RWPE2 (cell line): ENCODE measurements at places on chromosomes 5 and 9.

- no peak overlapping the region for H3K4me3 ChIP-seq
- no peaks in the 10 kb centered on the region for H3K4me1 ChIP-seq
These were observed 81.8 kb downstream of the PPIC start for GRCh38 chr5:122954719-122955118.

DNA sequence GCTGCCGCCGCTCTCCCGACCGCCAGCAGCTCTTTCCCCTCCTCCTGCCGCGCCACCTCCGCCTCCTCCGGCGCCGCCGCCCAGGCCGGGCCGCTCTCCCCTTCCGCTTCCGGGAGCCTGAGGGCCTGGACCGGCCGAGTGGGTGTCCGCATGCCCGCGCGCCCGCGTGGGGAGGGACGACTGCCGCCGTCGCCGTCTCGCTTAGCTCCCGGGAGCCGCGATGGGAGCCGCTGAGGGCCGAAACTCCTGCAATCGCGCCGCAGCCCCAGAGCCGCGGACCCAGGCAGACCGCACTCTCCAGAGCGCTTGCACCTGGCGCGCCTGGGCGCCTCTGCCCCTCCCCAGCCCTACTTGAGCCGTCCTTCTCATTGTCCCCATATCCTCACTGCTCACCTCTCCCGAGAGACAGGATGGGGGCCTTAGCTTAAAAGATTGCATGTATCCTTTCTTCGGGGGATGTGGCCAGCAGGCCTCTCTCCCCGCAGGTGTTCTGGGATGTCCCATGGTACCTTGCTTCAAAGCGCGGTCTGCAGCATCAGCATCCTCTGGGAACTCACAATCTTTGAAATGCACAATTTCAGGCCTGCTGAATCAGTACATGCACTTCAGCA, at the start of gene ZDHHC21:
ZDHHC21 (minus strand) TSS at position 182 of the 611 bp plus-strand sequence. CDS start 19,092 bp downstream, outside the sequence.
- no peak within 1 kb of the TSS for H3K27ac ChIP-seq
- DNase-seq = peak; percentile 65
- peaks cover 15% of the 10 kb centered on the region for H3K4me1 ChIP-seq

DNA sequence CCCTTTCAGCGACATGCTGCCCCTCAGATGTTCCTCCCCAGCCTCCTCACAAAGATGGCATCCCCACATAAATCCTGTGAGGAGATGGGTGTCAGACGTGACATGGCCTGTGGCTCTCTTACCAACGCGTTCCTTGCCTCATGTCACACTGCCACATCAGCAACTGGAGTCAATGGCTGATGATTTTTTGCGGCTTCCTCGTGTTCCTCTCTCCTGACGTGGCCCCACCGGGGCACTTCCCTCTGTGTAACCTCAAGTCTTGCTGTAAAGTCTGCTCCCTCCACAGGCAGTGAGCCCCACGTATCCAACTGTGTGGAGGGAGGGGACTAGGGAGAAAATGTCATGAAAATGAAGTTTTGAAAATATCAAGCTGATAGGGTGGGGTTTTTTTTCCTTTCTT, 53.2 kb upstream of the SHISAL2B start:
- H3K4me1 ChIP-seq = no peaks in the 10 kb centered on the region
- H3K4me3 ChIP-seq = no peak overlapping the region
- no peak for DNase-seq
- no peaks in the 10 kb centered on the region for H3K36me3 ChIP-seq
- H3K27me3 ChIP-seq = no peaks in the 10 kb centered on the region

- no peak overlapping the region for H3K4me3 ChIP-seq
- H3K27me3 ChIP-seq = no peaks in the 10 kb centered on the region
- no peaks in the 10 kb centered on the region for H3K36me3 ChIP-seq
- H3K4me1 ChIP-seq = no peaks in the 10 kb centered on the region
- DNase-seq = no peak
These were observed 329.5 kb downstream of the TRPM3 start for GRCh38 chr9:70791936-70792335.

DNA sequence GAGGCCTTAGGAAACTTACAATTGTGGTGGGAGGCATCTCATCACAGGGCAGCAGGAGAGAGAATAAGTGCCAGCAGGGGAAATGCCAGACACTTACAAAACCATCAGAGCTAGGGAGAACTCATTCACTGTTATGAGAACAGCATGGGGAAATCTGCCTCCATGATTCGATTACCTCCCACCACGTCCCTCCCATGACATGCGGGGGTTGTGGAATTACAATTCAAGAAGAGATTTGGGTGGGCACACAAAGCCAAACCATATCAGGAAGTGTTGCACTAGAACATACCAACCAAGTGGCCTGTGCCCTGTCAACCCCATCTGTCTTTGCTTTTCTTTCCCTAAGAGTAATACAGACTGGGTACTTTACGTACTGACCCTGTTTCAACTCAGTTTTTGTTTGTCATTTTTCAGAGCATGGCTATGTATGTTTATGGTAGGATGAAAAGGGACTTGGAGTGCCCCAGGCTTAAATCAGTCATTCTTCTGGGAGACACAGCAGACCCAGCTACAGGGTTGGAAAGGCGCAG, 58.3 kb upstream of the TGFBR1 start:
- H3K36me3 ChIP-seq = no peaks in the 10 kb centered on the region
- H3K4me3 ChIP-seq = no peak overlapping the region
- no peak for DNase-seq
- no peaks in the 10 kb centered on the region for H3K4me1 ChIP-seq

DNA sequence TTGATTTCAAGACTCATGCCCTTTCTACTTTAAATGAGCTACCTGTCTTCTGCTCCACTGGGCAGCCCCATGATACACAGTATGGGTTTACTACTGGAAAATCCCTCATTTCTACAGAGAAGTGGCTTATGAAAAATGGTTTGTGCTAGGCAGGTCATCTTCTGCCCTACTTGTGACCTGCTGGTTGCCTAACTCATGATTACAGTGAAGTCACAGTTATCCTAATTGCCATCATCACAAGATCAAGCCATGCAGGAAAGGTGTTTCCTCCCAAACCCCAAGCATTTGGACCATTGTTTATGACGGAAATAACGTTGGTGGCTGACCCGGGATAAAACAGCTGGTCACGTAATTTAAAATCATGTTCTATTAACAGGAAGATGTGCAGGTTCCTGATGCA, 330.6 kb downstream of the ACTL7B start:
- H3K27me3 ChIP-seq = no peaks in the 10 kb centered on the region
- peaks cover 6% of the 10 kb centered on the region for H3K4me1 ChIP-seq
- no peak overlapping the region for H3K4me3 ChIP-seq
- no peak overlapping the region for H3K27ac ChIP-seq
- H3K36me3 ChIP-seq = no peaks in the 10 kb centered on the region

DNA sequence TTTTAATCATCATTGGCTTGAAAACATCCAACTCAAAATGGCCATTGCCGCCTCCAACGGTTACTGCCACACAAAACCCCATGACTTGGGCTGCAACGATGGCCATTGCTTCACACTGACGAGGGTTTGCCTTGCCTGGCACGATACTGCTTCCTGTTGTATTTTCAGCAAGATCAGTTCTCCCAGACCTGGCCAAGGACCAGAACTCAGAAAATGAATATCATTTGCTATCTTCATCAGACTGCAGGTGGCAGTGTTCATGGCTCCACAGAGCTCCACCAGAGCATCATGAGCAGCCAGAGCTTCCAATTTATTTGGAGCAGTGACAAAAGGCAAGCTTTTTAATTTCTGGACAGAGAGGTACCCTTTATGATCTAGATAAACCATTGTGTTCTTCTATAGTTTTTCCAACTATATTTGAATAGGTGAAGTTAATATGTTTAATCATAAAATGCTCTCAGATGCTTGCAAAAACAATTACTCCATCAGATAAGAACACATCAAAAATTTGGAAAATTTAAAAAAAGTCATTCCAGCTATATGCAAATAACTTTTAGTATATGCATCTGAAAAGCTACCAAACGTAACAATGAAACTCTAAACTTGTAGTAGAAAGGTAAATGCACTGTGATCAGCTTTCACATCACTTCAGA, 10.4 kb downstream of the AMACR start:
- no peak overlapping the region for H3K27ac ChIP-seq
- no peak for DNase-seq
- H3K36me3 ChIP-seq = 0 out of 2 replicates have a peak, but pooled peaks cover 3% of the 10 kb centered on the region
- H3K4me3 ChIP-seq = no peak overlapping the region

- no peak for DNase-seq
- no peak overlapping the region for H3K4me3 ChIP-seq
- H3K36me3 ChIP-seq = no peaks in the 10 kb centered on the region
- no peak overlapping the region for H3K27ac ChIP-seq
- H3K4me1 ChIP-seq = no peaks in the 10 kb centered on the region
These were observed 78.1 kb upstream of the ANXA1 start for GRCh38 chr9:73073337-73074175.

- H3K27ac ChIP-seq = no peak overlapping the region
- no peaks in the 10 kb centered on the region for H3K4me1 ChIP-seq
- no peak for DNase-seq
- H3K4me3 ChIP-seq = no peak overlapping the region
- no peaks in the 10 kb centered on the region for H3K27me3 ChIP-seq
These were observed 424.8 kb downstream of the TMEM38B start for GRCh38 chr9:106119176-106119575.

GRCh38 chr9:130523921-130524320, 55.5 kb upstream of the FUBP3 start:
- H3K27me3 ChIP-seq = no peaks in the 10 kb centered on the region
- DNase-seq = no peak
- no peaks in the 10 kb centered on the region for H3K36me3 ChIP-seq

DNA sequence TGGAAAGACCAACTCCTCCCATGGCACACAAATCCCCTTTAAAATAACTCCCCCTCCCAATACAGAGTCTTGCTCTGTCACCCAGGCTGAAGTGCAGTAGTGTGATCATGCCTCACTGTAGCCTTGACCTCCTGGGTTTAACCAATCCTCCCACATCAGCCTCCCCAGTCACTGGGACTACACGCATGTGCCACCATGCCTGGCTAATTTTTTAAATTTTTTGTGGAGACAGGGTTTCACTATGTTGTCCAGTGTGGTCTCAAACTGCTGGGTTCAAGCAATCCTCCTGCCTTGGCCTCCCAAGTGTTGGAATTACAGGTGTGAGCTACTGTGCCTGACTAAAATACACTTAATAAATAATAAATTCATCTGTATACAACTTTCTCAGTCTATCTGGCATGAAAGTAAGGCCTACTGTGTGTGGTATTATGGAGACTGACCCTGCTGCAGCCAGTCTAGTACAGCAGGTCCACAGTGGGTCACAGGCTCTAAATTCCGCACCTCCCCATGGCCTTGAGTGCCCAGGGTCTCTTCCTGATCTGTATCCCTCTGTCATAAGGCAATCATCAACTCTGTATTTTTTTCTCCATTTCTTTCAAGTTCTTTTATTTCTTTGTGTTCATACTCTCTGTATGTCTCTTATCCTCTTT, 169.4 kb downstream of the MAPKAP1 start:
- H3K27me3 ChIP-seq = no peaks in the 10 kb centered on the region
- peaks cover 4% of the 10 kb centered on the region; the same call in 1 of the 2 replicates for H3K36me3 ChIP-seq
- no peak for DNase-seq
- no peak overlapping the region for H3K4me3 ChIP-seq

DNA sequence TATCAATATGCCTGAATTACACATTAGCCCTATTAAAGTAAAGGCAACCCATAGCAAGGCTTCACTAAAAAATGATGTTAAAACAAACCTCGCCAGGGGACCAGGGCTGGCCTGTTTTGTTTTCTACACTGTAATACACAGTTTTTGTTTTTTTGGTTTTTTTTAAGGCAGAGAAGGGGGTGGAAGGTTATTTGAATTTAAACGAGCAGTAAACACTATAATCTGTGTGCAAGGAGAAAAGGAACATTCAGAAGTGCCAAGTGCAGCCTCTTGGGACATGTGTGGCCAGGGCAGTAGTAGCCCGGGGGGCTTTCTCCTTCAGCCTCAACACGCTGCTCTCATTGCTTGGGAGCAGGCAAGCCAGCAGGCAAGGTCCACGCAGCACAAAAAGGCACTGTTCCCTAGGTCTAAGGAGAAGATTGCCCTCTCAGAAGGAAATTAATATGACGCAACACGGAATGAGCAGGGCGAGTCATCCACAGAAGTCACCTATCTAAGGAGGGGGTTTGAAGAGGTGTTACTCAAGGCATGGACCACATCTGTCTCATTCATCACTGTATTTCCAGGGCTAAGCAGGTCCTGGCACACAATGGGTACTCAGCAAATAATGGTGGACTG, 16.2 kb downstream of the SIL1 start:
- no peak for DNase-seq
- no peak overlapping the region for H3K27ac ChIP-seq
- 0 out of 2 replicates have a peak, but pooled peaks cover 7% of the 10 kb centered on the region for H3K36me3 ChIP-seq
- peaks cover 20% of the 10 kb centered on the region for H3K4me1 ChIP-seq

DNA sequence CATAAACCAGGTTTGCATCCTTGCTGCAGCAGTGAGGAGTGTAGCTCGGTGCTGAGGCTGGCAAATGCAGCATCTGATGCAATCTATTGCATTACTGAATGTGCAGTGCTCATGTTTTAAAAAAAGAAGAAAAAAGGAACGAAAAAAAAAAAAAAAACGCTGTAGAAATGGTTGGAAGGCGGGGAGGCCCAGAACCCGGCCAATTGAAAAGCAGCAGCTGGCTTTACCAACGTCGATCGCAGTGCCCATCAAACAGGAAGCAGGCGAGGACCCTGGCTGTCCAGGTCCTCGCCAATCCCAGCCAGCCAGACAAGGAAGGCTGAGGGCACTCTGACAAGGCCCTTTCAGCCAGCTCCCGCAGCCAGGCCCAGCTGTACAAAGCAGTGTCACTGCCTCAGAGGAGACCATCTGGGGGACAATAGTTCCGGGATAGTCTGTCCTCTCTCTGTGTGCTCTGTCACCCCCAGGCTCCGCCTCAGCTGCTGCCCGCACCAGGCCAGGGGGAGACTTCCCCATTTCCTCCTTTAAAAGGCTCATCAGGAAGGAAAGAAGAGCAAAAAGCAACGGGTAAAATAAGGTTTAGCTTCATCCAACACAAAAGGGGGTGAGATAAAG, 21.8 kb upstream of the CPEB4 start:
- no peaks in the 10 kb centered on the region for H3K36me3 ChIP-seq
- H3K4me1 ChIP-seq = peaks cover 12% of the 10 kb centered on the region
- no peak overlapping the region for H3K4me3 ChIP-seq
- H3K27ac ChIP-seq = no peak overlapping the region
- DNase-seq = no peak
- H3K27me3 ChIP-seq = no peaks in the 10 kb centered on the region

- no peak overlapping the region for H3K27ac ChIP-seq
- peaks cover 10% of the 10 kb centered on the region for H3K4me1 ChIP-seq
- no peak for DNase-seq
- no peak overlapping the region for H3K4me3 ChIP-seq
These were observed 172.5 kb downstream of the FSTL4 start for GRCh38 chr5:133439859-133440258.

DNA sequence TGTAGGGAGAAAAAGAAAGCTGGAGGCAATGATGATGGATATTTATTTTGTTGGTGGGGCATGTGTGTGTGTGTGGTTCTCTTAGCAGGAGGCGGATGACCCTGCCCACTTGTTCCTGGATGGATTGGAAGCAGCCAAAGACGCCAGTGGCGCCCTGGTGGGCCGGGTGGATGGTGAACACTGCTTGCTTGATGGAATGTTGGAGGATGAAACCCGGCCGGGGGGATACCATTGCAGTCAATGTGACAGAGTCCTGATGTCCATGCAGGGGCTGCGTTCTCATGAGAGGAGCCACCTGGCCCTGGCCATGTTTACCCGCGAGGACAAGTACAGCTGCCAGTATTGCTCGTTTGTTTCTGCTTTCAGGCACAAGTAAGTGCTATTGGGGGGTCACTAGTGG, 69.2 kb downstream of the ZNF462 start:
- no peak overlapping the region for H3K27ac ChIP-seq
- H3K4me1 ChIP-seq = no peaks in the 10 kb centered on the region
- peaks cover 98% of the 10 kb centered on the region for H3K36me3 ChIP-seq
- H3K4me3 ChIP-seq = no peak overlapping the region

- no peak for DNase-seq
- no peaks in the 10 kb centered on the region for H3K4me1 ChIP-seq
- no peaks in the 10 kb centered on the region for H3K36me3 ChIP-seq
- H3K27ac ChIP-seq = no peak overlapping the region
- H3K27me3 ChIP-seq = no peaks in the 10 kb centered on the region
These were observed 115.6 kb upstream of the COL5A1 start for GRCh38 chr9:134525841-134526583.
